Stimulated activated CD8-positive, alpha-beta memory T cell treated with anti-CD3 and anti-CD28 coated beads, Interleukin-12 subunit alpha, Interleukin-12 subunit beta, amount 100 ng/mL, for 4 hours (primary cell): ENCODE measurements at places on chromosomes 2 and 18.

DNA sequence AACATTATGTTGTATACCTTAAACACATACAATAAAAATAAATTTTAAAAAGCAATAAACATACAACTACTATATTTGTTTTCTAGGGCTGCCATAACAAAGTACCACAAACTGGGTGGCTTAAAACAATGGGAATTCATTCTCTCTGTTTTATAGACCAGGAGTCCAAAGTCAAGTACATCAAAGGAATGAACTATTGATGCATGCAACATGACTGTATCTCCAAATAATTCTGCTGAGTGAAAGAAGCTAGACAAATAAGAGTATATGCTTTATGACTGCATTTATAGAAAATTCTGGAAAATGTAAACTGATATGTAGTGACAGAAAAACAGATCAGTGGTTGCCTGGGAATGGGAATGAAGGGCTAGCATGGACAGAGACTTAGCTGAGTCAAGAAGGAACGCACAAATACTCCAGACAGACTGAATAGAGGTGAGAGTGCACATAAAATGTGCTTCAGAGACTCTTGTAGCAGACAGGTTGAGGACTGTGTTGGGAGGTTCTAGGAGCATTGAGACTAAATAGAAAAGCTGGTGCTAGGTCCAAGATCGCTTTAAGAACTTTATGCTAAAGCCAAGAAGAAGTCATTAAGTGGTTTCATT, 11.0 kb upstream of the PLA2R1 start:
- DNase-seq, result no peak

DNA sequence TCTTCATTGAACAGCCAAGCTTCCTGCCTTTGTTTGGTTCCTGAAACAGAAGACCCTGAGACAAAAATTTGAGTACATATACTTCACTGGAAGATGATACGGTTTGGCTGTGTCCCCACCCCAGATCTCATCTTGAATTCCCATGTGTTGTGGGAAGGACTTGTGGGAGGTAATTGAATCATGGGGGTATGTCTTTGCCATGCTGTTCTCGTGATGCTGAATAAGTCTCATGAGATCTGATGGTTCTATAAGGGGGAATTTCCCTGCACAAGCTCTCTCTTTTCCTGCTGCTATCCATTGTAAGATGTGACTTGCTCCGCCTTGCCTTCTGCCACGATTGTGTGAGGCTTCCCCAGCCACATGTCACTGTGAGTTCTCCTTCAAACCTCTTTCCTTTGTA, 76.5 kb downstream of the BABAM2 start:
- DNase-seq, result no peak

DNA sequence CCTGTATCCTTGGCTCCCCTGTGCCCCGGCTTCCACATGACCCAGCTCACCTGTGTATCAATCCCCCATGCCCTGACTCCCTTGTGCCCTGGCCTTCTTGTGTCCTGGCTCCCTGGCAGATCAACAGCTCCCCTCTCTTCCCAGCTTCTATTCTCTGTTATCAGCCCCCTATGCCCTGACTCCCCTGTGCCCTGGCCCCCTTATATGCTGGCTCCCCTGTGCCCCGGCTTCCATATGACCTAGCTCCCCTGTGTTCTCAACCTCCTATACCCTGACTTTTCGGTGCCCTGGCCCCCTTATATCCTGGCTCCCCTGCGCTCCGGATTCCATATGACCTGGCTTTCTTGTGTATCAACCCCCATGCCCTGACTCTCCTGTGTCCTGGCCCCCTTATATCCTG, 209.2 kb downstream of the LOXHD1 start:
- DNase-seq, result no peak

DNA sequence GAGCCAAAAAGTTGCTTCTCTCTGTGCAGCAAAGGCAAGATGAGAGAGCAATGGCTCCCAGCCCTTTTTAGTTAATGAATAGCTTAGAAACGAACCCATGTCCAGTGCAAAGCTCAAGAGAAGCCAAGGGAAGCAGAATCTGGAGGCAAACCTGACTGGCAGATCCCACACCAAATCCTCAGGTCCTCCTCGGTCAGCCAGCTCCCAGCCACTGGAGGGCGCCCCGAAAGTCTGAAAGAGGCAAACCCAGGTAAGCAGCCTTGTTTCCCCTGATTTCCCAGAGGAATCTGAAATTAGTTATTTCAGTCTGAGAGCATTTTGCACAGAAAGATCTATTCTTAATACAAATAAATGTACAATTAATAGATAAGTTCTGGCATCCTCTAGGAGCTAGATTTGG, 71.3 kb upstream of the PID1 start:
- DNase-seq, result no peak

- DNase-seq, result no peak
Measured at GRCh38 chr2:236939721-236940231, 145.9 kb upstream of the COPS8 start.

- no peak for DNase-seq
Measured at GRCh38 chr2:86251840-86252266, 52.6 kb downstream of the MRPL35 start.

DNA sequence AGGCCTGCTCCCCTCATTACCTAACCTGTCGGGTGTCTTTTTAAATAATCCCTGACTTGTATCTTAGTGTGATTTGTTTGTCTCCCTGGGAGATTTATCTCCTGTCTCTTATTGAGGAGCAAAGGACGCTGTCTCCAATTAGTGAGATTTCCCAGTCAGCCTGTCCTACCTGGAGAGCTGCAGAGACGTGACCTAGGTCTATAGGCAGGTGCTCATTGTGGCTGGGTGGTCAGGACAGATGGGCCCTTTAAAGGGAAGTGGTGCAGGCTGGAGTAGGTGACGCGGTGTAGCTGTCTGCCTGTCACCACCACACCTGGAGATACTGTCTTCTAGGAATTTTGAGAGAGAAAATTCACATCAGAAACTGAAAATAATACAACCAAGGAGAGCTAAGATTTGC, 28.0 kb downstream of the PLB1 start:
- DNase-seq, result no peak

- DNase-seq, result no peak
Measured at GRCh38 chr2:97749581-97749980, 36.2 kb downstream of the ZAP70 start.

- no peak for DNase-seq
Measured at GRCh38 chr2:10501980-10502802, 54.1 kb upstream of the ODC1 start.

- no peak for DNase-seq
Measured at GRCh38 chr2:206289391-206289790, 14.9 kb downstream of the ZDBF2 start.

DNA sequence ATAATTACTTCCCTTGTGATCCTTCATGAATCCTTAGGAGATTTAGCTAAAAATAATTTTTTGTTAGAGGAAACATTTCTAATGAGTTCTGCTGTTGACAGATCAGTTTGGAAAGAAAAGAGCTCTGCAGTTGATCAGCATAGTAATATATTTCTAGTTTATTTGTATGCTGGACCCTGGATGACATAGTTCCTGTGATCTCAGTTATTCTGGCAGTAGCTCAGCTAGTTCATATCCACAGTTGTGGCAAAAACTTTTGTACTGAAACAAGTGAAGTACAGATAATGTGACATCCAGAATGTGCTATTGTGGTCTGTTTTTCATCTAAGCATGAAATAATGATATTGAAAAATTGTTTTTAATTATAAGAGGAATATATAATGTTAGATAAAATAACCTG, 33.7 kb downstream of the ABI2 start:
- DNase-seq, result no peak

GRCh38 chr2:203451011-203451410, 84.1 kb downstream of the RAPH1 start:
- DNase-seq, result no peak

DNA sequence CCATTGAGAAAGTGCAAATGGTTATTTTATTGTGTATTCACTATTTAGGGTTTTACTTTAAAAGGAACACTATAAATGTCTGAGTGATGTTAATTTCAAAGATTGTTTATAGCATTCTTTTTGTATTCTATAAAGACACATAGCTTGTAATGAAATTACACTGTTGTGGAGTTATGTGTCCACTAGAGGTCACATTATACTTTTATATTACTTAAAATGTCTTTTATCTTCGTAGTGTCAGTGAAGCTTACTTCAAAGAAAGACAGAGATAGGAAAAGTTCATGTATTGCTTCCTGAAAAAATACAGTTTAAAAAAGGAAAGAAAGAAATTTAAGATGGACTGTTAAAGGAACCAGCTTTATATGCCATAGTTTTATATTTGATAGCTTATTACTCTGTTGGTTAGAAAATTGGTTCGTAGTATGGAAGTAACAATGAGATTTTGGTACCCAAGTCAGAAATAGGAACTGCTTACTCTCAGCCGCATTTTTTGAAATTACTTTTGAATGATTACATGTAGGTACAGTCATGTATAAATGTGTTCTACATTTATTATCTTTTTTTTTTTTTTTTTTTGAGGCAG, 20.5 kb downstream of the APLF start:
- no peak for DNase-seq

- DNase-seq, result no peak
Measured at GRCh38 chr2:129103936-129104878, 785.5 kb upstream of the HS6ST1 start.

DNA sequence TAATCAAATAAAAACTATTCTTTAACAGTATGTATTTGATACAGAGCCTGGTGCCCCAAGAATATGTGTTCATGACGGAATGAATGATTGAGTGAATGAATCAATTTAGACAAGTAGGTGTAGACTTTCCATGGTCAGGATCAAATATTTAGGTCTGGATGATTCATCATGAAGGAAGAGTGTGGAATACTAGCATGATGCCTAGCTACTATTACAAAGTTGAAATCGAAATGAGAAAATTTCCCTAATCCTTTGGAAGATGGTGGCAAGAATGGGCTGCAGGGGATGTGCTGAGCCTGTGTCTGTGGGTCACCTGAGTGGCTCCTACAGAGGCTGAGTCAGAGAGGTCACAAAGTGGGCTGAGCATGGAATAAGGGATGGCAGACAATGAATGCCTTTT, 3.1 kb upstream of the MALT1 start:
- no peak for DNase-seq

GRCh38 chr2:173568054-173568453, 213.4 kb downstream of the CDCA7 start:
- no peak for DNase-seq

GRCh38 chr18:64233851-64234250, 85.0 kb upstream of the LINC00305 start:
- DNase-seq, result no peak

DNA sequence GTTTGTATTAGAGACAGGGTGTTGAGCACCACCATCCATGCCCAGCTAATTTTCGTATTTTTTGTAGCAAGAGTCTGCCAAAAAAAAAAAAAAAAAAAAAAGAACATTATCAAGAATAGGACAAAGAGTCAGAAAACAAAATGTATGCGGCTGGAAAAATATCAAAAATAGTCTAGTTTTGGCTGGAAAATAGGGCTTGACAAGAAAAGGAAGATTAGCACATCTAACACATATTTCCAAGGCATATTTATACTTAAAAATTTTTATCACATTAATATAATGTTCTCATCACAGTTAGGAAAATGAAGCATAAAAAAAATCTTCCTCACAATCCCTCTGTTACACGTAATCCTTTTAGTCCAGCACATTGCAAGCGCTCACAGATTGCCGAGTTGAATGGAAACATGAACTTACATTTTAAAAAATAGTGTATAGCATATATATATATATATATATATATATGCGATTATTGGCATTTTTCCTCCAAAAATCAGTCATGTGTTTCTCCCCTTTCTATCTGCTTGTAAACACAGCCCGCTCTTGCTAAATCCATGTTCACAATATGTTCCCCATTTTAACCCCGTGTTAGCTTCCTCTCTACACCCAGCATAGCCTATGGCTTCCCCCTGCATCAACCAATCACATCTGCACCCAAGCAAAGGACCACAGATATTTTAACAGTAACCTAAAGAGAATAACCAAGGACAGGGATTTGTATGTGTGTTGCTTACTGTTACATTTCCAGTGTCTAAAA, 183.0 kb downstream of the AFF3 start:
- DNase-seq, result no peak

- no peak for DNase-seq
Measured at GRCh38 chr2:15074751-15075700, 442.5 kb downstream of the LRATD1 start.

- DNase-seq, result no peak
Measured at GRCh38 chr2:134679745-134680144, 39.1 kb downstream of the TMEM163 start.

DNA sequence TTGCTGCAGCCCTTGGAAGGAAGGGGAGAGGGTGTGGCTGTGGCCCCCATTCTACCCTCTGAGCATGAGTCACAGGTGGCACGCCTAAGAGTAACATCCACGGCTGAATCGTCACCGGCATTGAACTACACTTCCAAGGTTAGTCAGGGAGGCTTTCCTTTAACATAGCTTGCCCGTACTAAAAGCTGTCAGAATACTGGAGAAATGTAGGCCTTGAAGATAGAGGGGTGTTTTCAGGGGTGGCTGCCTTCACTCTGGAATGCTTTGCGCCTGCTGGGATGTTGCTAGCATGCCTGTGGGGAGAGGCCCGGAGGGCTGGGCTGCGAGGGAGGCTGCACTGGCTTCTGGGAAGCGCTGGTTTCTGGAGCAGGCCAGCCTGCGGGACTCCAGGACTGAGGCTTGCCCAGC, 333.7 kb downstream of the AGAP1 start:
- no peak for DNase-seq

GRCh38 chr2:219531639-219532377, 11.8 kb downstream of the CHPF start:
- DNase-seq, result no peak

GRCh38 chr2:183063083-183063482, 15.5 kb upstream of the DUSP19 start:
- DNase-seq, result no peak

- DNase-seq, result no peak
Measured at GRCh38 chr18:76593843-76594242, 98.8 kb upstream of the ZNF516 start.

- no peak for DNase-seq
Measured at GRCh38 chr2:104757056-104757455, 96.9 kb upstream of the POU3F3 start.

DNA sequence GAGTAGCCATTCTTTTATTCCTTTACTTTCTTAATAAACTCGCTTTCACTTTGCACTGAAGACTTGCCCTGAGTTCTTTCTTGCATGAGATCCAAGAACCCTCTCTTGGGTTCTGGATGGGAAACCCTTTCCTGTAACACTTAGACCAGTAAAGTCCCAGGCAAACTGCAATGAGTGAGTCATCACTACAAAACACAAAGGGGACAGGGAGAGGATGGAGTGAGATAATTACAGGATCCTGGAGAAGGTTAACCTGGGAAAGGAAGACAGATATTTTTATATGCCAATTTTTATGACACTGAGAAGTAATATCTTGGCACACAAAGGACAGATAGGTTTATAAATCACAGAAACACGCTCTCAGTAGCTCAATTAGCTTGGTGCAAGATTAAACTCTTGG, 48.7 kb downstream of the EHD3 start:
- DNase-seq, result no peak

- no peak for DNase-seq
Measured at GRCh38 chr2:210128961-210129360, 42.2 kb downstream of the KANSL1L start.

- DNase-seq, result no peak
Measured at GRCh38 chr2:195674491-195675221, 17.6 kb downstream of the SLC39A10 start.

DNA sequence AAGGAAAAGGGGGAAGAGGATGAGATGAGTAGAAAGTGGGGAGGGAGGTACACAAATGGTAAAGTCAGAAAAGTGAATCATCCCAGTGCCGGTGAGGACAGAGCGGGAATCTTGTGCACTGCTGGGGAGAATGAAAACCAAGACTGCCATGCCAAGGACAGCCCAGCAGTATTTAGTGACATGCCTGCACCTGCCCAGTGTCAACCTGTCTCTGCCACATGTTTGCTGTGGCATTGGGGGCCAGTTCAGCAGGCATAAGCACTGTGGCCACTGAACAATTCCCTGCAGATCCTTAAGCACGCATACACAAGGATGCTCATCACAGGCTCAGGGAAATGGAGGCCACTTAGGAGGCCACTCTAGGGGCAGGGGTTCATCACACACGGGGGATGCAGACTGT, 5.2 kb upstream of the KCNK3 start:
- no peak for DNase-seq
